ENCODE measurements at places on chromosomes 11 and 22. TPM values are rescaled to one million over a fixed set of nuclear protein-coding genes. Genes with fewer than 3 reads are reported as not detected.

The P2RX6 gene
- 1.9 TPM for total RNA-seq

The GLYAT gene
- total RNA-seq = not detected

The WNT7B gene
- not detected for total RNA-seq

The IGSF22 gene
- total RNA-seq = 0.22 TPM

DNA sequence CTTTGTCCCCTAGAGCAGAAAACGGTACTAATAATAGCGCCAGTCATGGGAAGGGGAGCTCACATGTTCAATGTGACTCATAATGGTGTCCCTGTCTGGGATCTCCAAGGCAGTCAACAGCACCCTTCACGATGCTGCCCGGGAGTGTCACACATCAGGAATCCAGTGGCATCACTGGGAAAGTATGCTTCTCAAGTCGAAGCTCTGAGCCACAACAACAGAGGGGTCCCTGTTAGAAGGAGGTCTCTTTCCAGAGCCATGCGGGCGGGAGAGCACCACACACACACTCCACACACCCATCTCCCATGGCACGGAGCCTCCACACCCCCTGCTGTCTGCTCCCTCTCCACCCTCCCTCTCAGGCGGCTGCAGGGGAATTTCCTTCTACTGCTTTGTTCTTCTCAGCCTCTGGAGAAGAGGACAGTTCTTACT lies 119.7 kb downstream of the ETS1 start:
- no peaks in the 10 kb centered on the region for H3K4me1 ChIP-seq
- no peak overlapping the region for H3K4me3 ChIP-seq
- H3K27me3 ChIP-seq = no peaks in the 10 kb centered on the region
- H3K27ac ChIP-seq = no peak overlapping the region
- no peak for DNase-seq

DNA sequence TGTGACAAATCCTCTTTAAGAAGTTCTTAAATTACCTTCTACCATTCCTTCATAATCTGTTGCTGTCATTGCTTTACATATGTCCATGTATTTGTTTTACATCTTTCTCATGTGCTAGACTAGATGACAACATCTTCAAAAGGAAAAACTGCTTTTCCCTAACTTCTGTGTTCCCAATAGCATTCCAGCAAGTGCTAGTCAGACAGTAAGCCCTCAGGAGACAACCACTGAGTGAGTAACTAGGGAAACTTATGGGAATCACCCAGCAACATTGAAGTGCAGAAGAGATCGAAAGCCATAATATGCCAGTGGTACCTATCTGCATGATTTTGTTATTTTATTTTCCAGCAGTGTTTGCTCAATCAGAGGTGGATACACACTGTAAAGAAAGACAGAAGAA lies 889.7 kb upstream of the API5 start:
- H3K4me3 ChIP-seq = no peak overlapping the region
- H3K4me1 ChIP-seq = no peaks in the 10 kb centered on the region

DNA sequence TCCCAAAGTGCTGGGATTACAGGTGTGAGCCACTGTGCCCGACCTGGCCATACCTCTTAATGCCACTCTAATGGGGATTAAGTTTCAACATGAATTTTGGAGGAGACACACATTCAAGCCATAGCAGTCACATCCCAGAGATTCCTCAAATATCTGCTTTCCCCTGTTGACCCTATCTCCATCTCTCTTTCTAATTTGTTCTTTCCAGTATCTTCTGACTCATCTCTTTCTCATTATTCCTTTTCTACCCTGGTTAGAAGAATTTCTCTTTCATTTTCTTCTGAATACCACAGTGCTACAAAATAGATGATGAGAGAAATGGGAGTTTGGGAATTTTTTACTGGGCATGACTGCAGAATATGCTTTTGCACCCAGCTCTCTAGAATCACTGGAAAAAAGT lies 5.1 kb downstream of the OR10V1 start:
- H3K36me3 ChIP-seq = no peaks in the 10 kb centered on the region
- no peak overlapping the region for H3K4me3 ChIP-seq
- H3K27me3 ChIP-seq = peaks cover 4% of the 10 kb centered on the region
- no peak for DNase-seq
